Myocyte (in vitro differentiated cells): ENCODE measurements at places on chromosomes 1 and 21. TPM values are rescaled to one million over a fixed set of nuclear protein-coding genes. Genes with fewer than 3 reads are reported as not detected.

- no peak for DNase-seq
Measured at GRCh38 chr1:31828926-31829690, 13.3 kb upstream of the SPOCD1 start.

DNA sequence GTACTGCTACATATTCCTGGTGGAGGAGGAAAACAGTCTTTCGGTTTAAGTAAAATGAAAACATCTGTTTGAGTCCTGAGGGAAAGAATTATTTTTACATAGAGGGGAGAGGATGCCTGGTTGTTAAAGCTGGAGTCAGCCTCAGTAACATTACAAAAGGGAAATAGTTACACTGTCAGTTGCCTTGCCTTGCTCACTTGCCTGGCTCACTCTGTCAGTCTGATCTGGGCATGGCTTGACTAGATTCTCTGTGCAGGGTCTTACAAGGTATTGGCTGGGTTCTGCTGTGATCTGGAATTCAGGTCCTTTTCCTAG, 8.4 kb upstream of the UBE2U start:
- DNase-seq: no peak

The NEGR1 gene
- total RNA-seq: 10.8 and 13.4 TPM in 2 replicates

The RHD gene
- not detected in 2 replicates for total RNA-seq

The RIT1 gene
- 66.8 and 72.0 TPM in 2 replicates for total RNA-seq

GRCh38 chr1:41391834-41392527, 30.7 kb downstream of the FOXO6 start:
- DNase-seq: no peak

- DNase-seq: peak; percentile 67
Measured at GRCh38 chr1:163035446-163036249, 33.5 kb upstream of the RGS4 start.

DNA sequence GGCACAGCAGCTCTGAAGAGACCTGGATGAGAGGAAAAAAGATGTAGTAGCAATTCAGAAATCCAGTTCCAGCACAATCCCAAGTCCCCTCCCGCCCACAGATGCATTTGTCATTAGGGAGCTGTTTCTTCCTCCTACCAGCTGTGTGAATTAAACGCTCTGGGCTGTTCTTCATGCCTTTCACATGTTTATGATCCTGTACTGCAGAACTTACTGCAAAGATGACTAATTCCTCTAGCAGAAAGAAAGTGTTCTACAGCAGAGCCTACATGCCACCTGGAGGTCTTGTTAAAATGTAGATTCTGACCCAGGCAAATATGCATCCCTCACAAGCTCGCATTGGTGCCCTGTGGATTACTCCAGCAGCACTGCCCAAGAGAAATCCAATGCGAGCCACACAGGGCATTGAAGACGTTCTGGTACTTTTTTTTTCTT, 6.5 kb downstream of the ENO1 start:
- no peak for DNase-seq

The RNF186 gene
- total RNA-seq: not detected in 2 replicates

DNA sequence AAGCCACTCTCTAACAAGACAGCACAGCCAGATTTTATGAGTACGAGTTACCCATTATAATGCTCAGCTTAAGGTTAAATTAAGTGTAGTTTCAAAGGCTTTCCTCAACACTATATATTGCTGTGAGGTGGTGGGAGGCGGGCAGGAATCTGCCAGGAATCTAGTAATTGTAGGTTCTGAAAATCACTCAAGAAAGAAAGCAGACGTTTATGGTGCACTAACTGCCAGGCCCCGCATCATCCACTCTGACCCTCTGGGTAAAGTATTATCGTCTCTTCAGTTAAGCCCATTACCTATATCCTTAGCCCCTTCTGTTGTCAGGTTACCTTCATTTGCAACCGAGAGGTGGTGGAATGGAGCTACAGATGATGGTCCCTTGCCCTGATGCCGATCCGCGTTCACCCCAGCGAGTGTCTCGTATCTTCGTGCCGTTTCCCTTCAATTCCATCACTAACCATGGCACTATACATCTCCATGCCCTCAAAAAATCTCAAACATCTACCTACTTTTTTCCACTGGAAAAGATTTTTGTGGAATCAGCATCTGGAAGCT, 12.4 kb downstream of the HMGN1 start:
- no peak for DNase-seq

The AQP10 gene
- total RNA-seq: not detected in 2 replicates

DNA sequence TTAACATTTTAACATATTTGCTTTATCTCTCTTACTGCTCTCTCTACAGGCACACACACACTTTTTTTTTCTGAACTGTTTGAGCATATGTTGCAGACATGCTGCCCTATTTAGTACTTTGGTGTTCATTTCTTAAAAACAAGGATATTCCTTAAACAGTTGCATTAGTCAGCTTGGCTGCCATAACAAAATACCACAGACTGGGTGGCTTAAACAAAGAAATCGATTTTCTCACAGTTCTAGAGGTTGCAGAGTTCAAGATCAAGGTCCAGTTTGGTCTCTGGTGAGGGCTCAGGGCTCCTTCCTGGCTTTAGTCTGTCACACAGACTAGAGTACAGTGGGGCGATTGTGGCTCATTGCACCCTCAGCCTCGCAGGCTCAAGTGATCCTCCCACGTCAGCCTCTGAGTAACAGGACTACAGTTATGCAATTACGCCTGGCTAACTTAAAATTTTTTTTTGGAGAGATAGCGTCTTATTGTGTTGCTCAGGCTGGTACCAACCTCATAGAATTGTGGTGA, 46.7 kb downstream of the RPRD2 start:
- DNase-seq: no peak

The RPE65 gene
- 0.36 and 0.80 TPM in 2 replicates for total RNA-seq

The TLCD4 gene
- total RNA-seq: 5.3 and 9.1 TPM in 2 replicates

GRCh38 chr1:162003061-162003829, 20.4 kb downstream of the OLFML2B start:
- DNase-seq: peak; percentile 100

- no peak for DNase-seq
Measured at GRCh38 chr1:26340047-26340481, 13.9 kb downstream of the CRYBG2 start.
